ENCODE measurements at places on chromosomes 2 and 18.

GRCh38 chr2:239039479-239039861 lies 191.6 kb downstream of the TWIST2 start:
- DNase-seq: no peak

DNA sequence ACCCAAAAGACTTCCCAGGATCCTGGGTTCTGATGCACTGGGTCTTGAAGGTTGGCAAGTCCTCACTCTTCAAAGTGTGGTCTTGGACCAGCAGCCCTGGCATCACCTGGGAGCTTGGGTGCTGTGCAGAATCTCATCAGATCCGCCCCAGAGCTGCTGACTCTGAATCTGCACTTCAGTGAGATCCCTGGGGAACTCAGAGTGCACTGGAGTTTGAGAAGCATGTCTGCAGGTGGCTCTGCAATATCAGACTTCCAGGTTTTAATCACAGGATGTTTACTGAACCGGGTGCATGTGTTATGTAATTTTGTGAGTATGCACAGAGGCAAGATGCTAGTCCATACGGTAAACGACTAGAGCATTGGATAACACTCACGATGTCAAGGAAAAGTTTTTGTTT lies 58.0 kb upstream of the BOD1L2 start:
- no peak for DNase-seq

- no peak for DNase-seq
Observed at GRCh38 chr2:132871831-132872230, 201.8 kb upstream of the LYPD1 start.

- no peak for DNase-seq
Observed at GRCh38 chr2:236865052-236865451, 220.6 kb upstream of the COPS8 start.

- DNase-seq: no peak
Observed at GRCh38 chr2:96386470-96386869, 50.9 kb downstream of the NCAPH start.
